ENCODE measurements at places on chromosomes 16 and 17. TPM values are rescaled to one million over a fixed set of nuclear protein-coding genes. Genes with fewer than 3 reads are reported as not detected.

DNA sequence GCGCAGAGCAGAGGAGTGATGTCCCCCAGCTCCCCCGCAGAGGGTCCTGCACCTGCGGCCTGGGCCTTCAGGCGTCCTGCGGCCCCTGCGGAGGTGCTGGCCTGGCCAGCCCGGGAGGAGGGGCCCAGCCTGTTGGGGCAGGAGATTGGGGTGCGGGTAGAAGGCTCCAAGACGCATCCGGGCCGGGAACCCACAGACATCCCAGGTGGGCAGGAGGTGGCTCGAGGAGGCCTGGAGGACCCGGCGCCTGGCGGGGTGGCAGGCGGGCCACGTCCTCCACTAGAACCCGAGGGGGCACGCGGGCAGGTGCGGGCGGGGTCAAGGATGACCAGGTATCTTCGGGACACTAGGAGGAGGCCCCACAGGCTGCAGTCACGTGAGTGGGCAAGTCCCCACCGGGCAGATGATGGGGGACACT, 647 bp upstream of the SECTM1 start:
- H3K27ac ChIP-seq, result peak overlapping the region; percentile 65
- DNase-seq, result no peak
- no peaks in the 10 kb centered on the region for H3K36me3 ChIP-seq
- H3K4me3 ChIP-seq, result peak overlapping the region; percentile 62
- peaks cover 43% of the 10 kb centered on the region for H3K4me1 ChIP-seq

- peak overlapping the region; percentile 78 for H3K27ac ChIP-seq
- DNase-seq, result peak; percentile 5
- no peaks in the 10 kb centered on the region for H3K27me3 ChIP-seq
- H3K4me3 ChIP-seq, result no peak overlapping the region
- H3K4me1 ChIP-seq, result peaks cover 9% of the 10 kb centered on the region
Observed at GRCh38 chr17:303168-303567, 49.4 kb downstream of the RPH3AL start.

- H3K4me1 ChIP-seq, result peaks cover 19% of the 10 kb centered on the region
- H3K27me3 ChIP-seq, result no peaks in the 10 kb centered on the region
- H3K36me3 ChIP-seq, result no peaks in the 10 kb centered on the region
- no peak overlapping the region for H3K27ac ChIP-seq
Observed at GRCh38 chr16:65728167-65728566, 606.3 kb upstream of the CDH11 start.

GRCh38 chr16:59192551-59193199, 458.6 kb upstream of the GOT2 start:
- H3K36me3 ChIP-seq, result no peaks in the 10 kb centered on the region
- no peak overlapping the region for H3K4me3 ChIP-seq
- H3K27ac ChIP-seq, result no peak overlapping the region
- no peak for DNase-seq
- no peaks in the 10 kb centered on the region for H3K4me1 ChIP-seq

DNA sequence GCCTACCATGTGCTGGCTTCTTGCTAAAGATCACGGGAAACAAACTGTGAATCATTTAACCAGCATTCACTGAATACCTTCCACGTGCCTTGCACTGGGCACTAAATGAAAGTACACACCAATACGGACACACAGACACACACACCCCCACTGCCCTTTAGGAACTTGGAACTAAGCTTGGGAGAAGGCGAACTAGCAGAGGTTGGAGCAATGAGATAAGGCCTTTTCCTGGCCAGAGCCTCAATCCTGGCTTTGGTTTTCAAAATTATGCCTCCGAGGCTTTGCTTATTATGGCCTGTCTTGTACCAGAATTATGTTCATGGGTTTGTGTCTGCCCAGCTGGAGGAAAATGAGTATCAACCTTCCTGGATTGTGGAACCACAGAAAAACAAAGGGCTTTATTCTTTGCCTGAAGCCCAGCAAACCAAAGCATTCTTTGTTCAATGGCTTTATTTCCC, 32.3 kb downstream of the CPPED1 start:
- no peaks in the 10 kb centered on the region for H3K4me1 ChIP-seq
- no peaks in the 10 kb centered on the region for H3K36me3 ChIP-seq
- H3K27ac ChIP-seq, result no peak overlapping the region
- H3K4me3 ChIP-seq, result no peak overlapping the region
- no peak for DNase-seq
- no peaks in the 10 kb centered on the region for H3K27me3 ChIP-seq

DNA sequence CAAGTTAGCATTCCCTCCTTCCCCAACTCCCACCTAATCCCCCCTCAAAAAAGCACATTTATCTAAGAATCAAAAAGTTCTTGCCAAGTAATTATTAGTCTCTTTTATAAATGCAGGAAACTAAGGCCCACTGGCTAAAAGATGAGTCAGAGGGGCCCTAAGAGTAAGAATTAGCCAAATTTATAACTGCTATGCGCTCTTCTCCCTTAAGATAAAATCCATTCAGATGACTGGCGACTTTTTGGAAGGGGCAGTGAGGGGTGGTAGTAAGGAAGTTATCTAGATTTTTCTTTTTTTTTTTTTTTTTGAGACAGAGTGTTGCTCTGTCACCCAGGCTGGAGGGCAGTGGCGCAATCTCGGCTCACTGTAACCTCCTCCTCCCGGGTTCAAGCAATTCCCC, 17.1 kb downstream of the ZNF652 start:
- no peaks in the 10 kb centered on the region for H3K27me3 ChIP-seq
- H3K4me1 ChIP-seq, result no peaks in the 10 kb centered on the region
- H3K36me3 ChIP-seq, result peaks cover 8% of the 10 kb centered on the region
- no peak for DNase-seq
- no peak overlapping the region for H3K27ac ChIP-seq

DNA sequence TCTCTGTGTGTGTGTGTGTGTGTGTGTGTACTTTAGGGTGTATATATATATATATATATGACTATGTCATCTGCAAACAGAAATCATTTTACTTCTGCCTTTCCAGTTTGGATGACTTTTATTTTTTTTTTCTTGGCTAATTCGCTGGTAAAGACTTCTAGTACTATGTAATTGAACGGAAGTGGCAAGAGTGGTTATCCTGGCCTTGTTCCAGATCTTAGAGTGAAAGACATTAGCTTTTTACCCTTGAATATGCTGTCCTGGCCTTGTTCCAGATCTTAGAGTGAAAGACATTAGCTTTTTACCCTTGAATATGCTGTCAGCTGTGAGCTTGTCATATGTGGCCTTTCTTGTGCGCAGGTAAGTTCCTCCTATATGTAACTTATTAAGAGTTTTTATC, 72.7 kb upstream of the MYOCD start:
- H3K4me3 ChIP-seq, result no peak overlapping the region
- H3K27me3 ChIP-seq, result no peaks in the 10 kb centered on the region
- H3K4me1 ChIP-seq, result no peaks in the 10 kb centered on the region
- no peak for DNase-seq

- H3K27me3 ChIP-seq, result no peaks in the 10 kb centered on the region
- H3K4me3 ChIP-seq, result no peak overlapping the region
- H3K36me3 ChIP-seq, result no peaks in the 10 kb centered on the region
- no peak for DNase-seq
- no peaks in the 10 kb centered on the region for H3K4me1 ChIP-seq
Observed at GRCh38 chr17:56150649-56151048, 2.6 kb upstream of the ANKFN1 start.

DNA sequence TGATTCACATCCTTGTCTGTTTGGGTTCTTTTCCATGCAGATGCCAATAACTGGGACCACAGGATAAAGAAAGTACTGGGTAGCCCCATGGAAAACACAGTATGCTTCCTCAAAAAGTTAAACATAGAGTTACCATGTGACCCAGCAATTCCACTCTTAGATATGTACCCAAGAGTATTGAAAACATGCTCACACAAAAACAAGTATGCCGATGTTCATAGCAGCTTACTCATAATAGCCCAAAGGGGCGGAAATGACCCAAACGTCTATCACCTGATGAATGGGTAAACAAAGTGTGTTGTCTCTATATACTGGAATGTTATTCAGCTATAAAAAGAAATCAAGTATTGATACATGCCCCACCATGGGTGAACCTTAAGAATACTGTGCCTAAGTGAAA, 55.4 kb downstream of the CYB5B start:
- H3K36me3 ChIP-seq, result no peaks in the 10 kb centered on the region
- H3K4me1 ChIP-seq, result peaks cover 29% of the 10 kb centered on the region
- no peak overlapping the region for H3K27ac ChIP-seq

GRCh38 chr16:90031186-90031930, 12.1 kb upstream of the DBNDD1 start:
- DNase-seq, result no peak
- peaks cover 37% of the 10 kb centered on the region for H3K36me3 ChIP-seq
- H3K4me1 ChIP-seq, result no peaks in the 10 kb centered on the region
- H3K27me3 ChIP-seq, result no peaks in the 10 kb centered on the region
- H3K4me3 ChIP-seq, result no peak overlapping the region
- H3K27ac ChIP-seq, result no peak overlapping the region

DNA sequence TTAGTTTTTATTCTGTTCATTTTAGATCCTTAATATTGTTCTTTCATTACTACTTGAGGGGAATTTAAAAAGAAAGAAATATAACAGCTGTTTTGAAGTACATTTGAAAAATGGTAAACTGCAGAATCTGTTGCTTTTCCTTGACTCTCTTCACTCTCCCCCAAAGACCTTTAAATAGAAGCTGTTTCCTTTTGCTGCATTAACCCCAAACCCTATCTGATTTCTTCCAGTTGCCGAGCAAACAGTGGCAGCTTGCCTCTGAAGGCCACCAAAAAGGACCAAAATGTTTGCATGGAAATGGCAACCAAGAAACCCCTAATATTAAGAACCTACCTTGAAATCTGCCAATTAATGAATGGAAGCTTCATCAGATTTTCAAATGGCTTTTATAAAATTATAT, 37.1 kb downstream of the PRKCA start:
- H3K27ac ChIP-seq, result peak overlapping the region; percentile 35
- no peaks in the 10 kb centered on the region for H3K4me1 ChIP-seq
- no peak for DNase-seq
- H3K27me3 ChIP-seq, result no peaks in the 10 kb centered on the region
- no peak overlapping the region for H3K4me3 ChIP-seq
- H3K36me3 ChIP-seq, result no peaks in the 10 kb centered on the region

GRCh38 chr17:8284126-8284525, 4.3 kb upstream of the RANGRF start:
- H3K4me1 ChIP-seq, result peaks cover 8% of the 10 kb centered on the region
- H3K27ac ChIP-seq, result no peak overlapping the region
- no peak for DNase-seq
- H3K27me3 ChIP-seq, result no peaks in the 10 kb centered on the region
- H3K4me3 ChIP-seq, result no peak overlapping the region

- H3K27ac ChIP-seq, result peak overlapping the region; percentile 95
- H3K4me1 ChIP-seq, result peaks cover 44% of the 10 kb centered on the region
- no peaks in the 10 kb centered on the region for H3K27me3 ChIP-seq
- H3K4me3 ChIP-seq, result peak overlapping the region; percentile 86
Observed at GRCh38 chr16:30095166-30096078, 591 bp downstream of the YPEL3 start.

DNA sequence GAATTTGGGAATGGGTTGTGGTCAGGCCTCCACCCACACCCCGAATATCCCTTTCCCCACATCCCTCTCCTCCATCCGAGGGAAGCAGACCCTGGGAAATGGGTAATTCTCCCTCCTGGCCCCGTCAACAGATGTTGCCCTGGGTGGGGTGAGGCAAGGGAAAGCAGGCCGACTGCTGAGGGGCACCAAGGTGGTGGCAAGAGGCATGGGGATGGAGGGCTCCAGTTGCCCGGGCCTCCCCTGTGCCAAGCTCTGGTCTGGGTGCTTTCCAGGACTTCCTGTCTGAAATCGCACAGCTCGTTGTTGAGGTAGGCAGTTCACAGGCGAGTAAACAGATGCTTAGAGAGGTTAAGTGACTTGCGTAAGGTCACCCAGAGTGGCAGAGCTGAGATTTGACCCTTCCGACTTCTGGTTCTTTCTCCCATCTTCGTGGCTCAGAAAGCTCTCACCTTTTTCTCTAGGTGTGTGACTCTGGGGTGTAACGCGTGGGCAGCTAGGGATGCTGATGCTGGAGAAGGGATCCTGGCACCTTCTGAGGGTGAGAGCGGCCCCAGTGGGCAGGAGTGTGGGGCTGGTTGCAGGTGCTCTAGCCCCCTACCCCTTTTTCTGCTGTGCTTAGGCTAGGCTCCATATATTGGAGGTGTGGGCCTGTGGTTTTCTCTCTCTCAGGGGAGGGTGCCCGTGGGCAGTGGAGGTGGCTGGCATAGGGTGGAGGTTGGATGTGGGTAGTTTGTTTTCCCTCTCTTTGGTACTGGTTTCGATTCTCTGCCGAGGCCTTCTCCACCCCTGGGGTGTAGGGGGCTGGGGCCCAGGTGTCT, 17.2 kb downstream of the RARA start:
- no peaks in the 10 kb centered on the region for H3K36me3 ChIP-seq
- peak overlapping the region; percentile 1 for H3K4me3 ChIP-seq
- H3K27me3 ChIP-seq, result no peaks in the 10 kb centered on the region
- DNase-seq, result peak; percentile 25
- peak overlapping the region; percentile 92 for H3K27ac ChIP-seq

GRCh38 chr16:46591257-46591656, 29.9 kb downstream of the SHCBP1 start:
- H3K27me3 ChIP-seq, result no peaks in the 10 kb centered on the region
- H3K4me1 ChIP-seq, result no peaks in the 10 kb centered on the region
- no peak for DNase-seq
- H3K27ac ChIP-seq, result no peak overlapping the region

DNA sequence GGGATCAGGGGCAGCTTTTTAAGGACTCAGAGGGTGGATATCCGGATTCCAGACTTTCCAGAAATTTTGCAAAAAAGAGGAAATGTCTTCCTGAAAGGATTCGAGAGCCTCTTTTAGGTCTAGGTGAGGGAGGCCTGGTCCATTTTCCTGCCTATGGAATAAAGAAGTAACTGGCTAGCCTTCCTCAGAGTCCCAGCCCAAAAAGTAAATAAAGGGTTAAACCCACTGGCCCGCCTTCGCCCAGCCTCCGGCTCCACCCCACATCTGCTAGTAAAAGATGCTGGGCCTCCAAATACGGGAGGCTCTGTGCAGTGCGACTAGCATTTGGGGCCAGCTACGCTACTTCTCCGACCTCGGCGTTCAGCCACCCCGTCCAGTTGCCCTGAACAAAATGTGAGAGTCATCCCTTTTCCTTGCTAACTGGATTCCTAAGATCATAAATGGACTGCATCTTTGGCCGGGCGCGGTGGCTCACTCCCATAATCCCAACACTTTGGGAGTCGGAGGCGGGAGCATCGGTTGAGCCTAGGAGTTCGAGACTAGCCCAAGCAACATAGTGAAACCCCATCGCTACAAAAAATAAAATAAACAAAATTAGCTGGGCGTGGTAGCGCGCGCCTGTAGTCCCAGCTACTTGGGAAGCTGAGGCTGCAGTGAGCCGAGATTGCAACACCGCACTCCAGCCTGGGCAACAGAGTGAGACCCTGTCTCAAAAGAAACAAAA, 824 bp upstream of the MPP2 start:
- peaks cover 9% of the 10 kb centered on the region for H3K4me1 ChIP-seq
- H3K4me3 ChIP-seq, result peak overlapping the region; percentile 59
- H3K27ac ChIP-seq, result peak overlapping the region; percentile 85

- no peaks in the 10 kb centered on the region for H3K27me3 ChIP-seq
- peaks cover 2% of the 10 kb centered on the region for H3K4me1 ChIP-seq
- H3K4me3 ChIP-seq, result no peak overlapping the region
- no peak overlapping the region for H3K27ac ChIP-seq
- H3K36me3 ChIP-seq, result no peaks in the 10 kb centered on the region
- no peak for DNase-seq
Observed at GRCh38 chr16:88798772-88799455, 4.7 kb upstream of the CDT1 start.

GRCh38 chr16:85541980-85542900, 70.9 kb upstream of the GSE1 start:
- no peak for DNase-seq
- peaks cover 7% of the 10 kb centered on the region for H3K4me1 ChIP-seq
- H3K36me3 ChIP-seq, result no peaks in the 10 kb centered on the region
- H3K27ac ChIP-seq, result no peak overlapping the region

CCL4 gene
- polyA plus RNA-seq, result 1.2 TPM

FBXL16 gene
- polyA plus RNA-seq, result 0.03 TPM

MYH10 gene
- 25.8 TPM for polyA plus RNA-seq

KRT25 gene
- polyA plus RNA-seq, result not detected

AANAT gene
- polyA plus RNA-seq, result not detected

IGF2BP1 gene
- 0.01 TPM for polyA plus RNA-seq
